ENCODE measurements at places on chromosomes 4 and X.

- no peak for DNase-seq
These were observed 30.8 kb downstream of the GAB3 start for GRCh38 chrX:154720067-154720466.

DNA sequence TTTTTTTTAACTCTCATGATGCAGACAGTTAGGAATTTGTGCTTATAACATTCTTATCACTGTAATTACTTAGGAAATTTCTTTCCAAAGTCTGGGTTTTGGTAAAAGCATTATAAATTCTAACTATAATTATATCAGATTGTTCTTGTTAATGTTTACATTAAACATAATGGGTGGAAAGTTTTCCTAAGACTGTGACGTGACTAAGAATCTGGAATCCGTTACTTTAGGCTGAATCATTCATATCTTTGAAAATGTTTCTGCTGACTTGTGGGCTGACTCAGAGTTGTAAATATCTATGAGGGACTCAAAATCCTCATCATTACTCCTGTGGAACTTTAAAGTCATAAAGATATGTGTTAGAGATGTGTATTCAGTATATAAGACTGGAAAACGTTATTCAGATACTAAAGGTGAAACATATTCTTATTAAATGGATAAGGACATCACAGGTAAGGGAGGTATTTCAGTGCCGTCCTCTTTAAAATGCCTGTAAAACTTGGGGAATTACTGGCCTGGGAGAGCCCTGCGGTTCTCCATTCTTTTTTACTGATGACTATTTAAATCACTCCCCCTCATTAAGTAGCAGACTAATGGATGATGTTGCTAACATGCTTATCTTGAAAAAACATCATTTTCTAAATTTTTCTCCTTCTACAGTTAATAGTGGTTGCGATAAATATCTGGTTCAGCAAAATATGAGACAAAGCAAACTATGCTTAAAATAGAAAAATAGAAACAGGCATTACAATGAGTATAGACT lies 159.0 kb downstream of the DCLK2 start:
- DNase-seq, result no peak

- DNase-seq, result no peak
These were observed 67.1 kb upstream of the HS3ST1 start for GRCh38 chr4:11495818-11496217.

- no peak for DNase-seq
These were observed 207.7 kb downstream of the SOWAHB start for GRCh38 chr4:76690011-76690905.

DNA sequence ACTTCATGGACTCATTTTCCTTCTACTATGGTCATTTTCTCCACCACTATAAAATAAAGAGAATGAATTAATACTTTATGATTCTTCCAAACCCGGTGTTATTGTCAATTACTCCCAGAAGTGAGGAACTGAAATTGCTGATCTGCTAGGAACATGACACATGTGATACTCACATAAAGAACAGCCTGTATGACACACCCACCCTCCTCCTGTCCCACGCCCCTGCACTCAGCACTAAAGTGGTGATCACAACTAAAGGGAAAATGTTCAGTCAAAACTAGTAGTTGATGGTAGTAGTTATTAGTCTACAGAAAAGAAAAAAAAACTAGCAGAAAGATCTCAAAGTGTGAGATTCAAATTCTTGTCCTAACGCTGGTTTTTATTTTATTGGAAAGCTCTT lies 1508.3 kb downstream of the RAPGEF2 start:
- DNase-seq, result no peak

DNA sequence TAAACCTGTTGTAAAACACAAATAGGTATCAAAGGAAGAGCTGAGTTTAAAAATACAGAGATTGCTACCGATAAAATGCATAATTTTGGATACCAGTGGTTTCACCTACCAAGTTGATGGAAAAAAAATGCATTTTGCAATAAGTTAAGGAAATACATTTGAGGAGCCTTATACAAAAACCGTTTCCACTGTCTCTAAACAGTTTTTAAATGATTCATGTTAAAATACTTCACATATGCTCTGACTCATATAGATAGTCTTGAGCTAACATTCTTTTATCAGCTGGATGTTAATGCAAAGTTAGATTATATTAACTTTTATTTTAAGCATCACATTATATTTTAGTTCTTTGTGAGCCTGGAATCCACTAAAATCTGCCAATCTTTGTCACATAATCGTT lies 50.6 kb upstream of the ANKRD17 start:
- no peak for DNase-seq
